ENCODE measurements at places on chromosomes 1 and 21.

- peak; percentile 53 for DNase-seq
Measured at GRCh38 chr1:31750858-31751510, 13.2 kb downstream of the ADGRB2 start.

DNA sequence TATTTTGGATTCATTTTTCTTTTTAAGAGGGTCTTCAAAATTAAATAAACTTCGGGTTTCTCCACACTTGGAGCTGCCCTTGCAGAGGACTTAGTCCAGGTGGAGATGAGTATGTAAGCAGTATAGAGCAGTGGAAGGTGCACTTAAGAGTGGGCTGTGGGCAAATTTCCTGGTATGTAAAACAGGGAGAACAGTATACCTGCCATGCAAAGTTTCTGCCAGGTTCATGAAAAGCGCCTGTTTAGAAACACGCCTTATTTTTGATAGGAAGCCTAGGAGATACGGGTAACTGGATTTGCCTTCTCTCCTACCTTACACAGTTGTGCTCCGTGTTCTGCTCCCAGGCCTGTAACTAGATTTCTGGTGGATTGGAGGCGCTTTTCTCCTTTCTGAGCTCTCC lies 1.2 kb downstream of the KDM4A start:
- no peak for DNase-seq

GRCh38 chr1:185964946-185965345 lies 230.8 kb downstream of the HMCN1 start:
- DNase-seq = no peak

DNA sequence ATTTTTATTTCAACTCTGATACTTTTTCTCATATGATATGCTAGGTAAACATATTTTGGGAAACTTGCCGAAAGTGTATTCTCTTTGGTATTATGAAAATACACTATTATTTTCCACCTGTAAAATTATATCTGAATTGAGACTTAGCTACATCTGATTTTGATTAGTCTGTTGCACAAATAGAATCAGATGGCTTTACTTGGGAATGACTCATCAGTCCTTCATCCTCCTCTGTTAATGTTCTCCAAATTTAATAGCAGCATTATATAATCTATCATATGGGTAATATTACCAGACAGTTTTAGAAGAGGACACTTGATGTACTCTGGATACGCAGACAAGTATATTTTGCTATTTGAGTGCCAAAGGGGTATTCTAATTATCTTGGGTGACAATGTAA lies 245.3 kb downstream of the CTH start:
- DNase-seq = no peak
